Left renal pelvis (tissue), 4 donors: ENCODE measurements at places on chromosomes 11 and 22. TPM values are rescaled to one million over a fixed set of nuclear protein-coding genes. Genes with fewer than 3 reads are reported as not detected.

DNA sequence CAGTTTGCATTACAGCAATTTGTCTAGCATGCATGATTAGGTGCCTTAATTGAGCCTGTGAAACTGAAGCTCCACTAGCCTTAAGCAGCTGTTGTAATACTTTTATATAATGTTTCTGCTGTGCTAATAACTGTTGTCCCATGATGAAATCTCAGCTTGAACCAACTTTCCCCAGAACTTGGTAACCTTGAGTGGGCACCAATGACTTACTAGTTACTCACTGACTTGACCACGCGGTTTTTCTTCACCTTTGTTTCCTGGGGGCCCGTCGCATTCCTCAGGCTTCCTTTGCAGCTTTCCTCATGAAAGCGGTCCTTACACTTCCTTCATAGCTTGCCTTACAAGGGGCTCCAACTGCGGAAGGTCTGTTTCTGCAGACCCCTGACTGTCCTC, 11.2 kb upstream of the GLYATL1 start:
- DNase-seq, result no peak

DNA sequence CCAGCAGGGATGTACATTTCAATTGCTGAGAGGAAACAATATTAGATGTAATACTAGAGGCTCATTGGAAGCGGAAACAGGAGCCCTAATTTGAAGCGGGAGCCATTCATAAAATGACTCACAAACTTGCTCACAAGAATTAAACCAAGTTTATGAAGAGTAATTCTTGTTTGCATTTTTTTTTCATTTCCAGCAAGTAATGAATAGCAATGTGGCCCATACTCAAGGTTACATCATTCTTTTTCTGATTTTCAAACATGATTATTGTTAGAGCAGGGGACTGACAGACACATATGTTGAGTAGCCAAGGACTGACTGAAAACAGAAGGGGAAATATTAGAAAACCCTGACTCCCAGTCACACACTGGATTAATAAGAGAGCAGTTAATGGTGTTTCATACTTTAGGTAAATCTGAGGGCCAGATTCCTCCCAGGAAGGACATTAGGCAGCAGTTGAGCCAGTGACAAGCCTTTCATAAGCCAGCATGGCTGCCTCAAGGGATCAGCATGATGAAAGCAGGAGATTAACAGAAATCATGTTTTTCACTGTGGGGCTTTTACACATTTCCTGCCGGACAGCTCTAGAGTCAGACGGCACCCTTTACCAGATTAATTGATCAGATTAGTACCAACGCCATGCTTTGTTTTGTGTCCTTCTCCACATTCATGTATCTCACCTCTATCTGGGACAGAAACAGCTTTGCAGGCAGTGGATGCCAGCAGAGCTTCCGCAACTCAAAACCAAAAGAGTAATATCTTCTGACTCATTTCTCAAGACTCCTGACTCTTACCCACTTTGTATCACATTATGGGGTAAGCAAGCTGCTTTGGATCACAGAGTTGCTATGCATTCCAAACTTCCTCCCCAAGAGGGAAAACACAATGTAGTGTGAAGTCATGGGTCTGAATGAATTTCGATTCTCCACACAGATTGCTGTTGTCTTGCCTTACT, 831.6 kb downstream of the KCNA4 start:
- DNase-seq, result no peak

DNA sequence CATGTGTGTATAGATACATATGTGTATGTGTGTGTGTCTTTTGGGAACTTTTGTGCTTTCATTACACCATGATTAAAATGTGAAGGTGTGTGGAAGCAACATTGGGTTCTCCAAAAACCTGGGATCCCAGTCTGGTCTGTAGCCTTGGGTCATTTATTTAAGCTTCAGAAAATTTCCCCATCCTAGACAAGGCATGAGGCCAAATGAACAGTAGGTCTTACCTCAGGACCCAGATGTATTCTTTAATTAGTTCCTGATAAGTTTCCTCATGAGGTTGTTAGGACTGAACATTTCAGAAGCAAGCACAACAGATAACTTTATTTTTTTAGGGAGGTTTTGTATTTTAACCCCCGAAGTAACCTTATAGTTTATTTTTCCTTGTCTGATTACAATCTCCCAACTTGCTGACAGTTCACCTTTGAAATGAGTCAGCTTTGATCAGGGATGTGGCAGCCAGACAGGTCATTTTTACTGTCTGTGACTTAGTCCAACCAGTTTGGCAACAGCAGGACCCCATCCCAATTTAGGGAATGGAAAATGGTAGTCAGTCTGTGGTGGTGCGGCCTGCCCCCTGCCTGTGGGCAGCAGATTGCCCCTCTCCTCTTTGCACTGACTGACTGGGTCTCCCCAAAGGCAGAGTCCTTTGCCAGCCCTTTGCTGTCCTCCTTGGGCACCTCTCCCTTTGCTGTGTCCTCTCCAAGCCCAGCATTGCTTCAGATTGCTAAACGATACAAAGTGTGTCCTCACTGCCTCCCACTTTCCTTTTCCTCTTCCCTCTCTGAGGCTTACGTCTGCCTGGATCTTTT, 88.3 kb downstream of the NAV2 start:
- no peak for DNase-seq

GRCh38 chr11:121141066-121141465, 40.0 kb downstream of the TECTA start:
- no peak for DNase-seq

DNA sequence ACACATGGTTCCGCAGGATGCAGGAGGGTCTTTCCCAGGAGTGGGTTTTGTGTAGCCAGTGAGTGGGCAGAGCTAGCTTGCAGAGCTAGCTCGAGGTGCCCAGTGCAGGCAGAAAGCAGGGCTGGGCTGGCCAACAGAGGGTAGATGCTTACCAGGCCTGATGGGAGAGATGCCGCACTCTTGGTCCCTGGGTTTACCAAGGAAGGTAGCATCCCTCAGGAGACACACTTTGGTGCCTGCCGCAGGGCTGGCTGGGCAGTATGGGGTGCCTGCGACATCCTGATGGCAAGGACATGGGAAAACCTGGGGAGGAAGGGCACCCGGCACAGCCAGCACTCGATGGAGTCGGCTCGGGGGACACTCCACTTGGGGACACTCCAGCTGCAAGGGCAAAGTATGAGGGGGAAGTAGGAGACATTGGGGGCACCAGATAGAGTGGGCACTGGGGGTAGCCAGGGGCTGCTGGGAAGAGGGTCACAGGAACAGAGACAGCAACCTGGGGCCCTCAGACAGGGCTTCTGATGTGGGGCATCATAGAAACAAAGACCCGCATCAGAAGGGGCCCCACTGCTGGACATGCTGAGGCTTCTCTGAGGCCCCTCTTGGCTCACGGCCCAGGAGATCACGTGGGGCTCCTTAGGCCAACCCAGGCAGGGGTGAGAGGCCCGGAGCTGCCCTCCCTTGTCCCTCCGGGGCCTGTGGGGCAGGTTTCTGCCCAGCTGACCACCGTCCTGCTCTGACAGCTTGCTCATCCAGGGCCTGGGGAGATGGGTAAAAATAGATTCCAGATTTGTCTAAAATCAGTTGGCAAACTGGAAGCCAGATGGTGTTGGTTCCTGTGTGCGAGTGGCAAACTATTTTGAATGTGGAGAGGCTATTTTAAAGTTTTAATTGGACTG, 89.8 kb downstream of the MORC2 start:
- no peak for DNase-seq

DNA sequence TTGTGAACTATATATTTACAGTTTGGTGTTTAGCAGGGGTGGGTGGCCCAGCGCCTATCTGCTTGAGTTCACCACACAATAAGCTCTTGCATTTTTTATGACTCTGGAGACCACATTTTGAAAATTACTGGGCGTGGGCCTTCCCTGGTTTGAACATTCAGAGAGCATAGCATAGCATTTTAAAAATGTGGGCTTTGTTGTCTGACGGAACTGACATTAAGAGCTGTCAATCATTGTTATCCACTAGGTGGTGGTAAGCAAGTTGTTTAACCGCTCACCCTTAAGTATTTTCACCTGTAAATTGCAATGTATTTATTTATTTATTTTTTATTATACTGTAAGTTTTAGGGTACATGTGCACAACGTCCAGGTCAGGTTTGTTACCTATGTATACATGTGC, 1.0 kb downstream of the NLRP14 start:
- no peak for DNase-seq

Gene IL18BP
- 6.7 TPM for polyA plus RNA-seq
